Right lobe of liver (tissue), 6 donors: ENCODE measurements at places on chromosomes 2 and 18. TPM values are rescaled to one million over a fixed set of nuclear protein-coding genes. Genes with fewer than 3 reads are reported as not detected.

GRCh38 chr2:240137596-240138253 is 1.6 kb upstream of the COPS9 start:
- no peaks in the 10 kb centered on the region for H3K27me3 ChIP-seq
- no peaks in the 10 kb centered on the region for H3K36me3 ChIP-seq
- H3K4me3 ChIP-seq: no peak overlapping the region
- no peaks in the 10 kb centered on the region for H3K4me1 ChIP-seq
- DNase-seq: no peak

Gene SCLY
- 38.8 TPM for total RNA-seq

GRCh38 chr2:147549054-147549453 is 295.8 kb upstream of the ACVR2A start:
- H3K4me3 ChIP-seq: no peak overlapping the region
- no peaks in the 10 kb centered on the region for H3K36me3 ChIP-seq
- no peaks in the 10 kb centered on the region for H3K27me3 ChIP-seq
- no peaks in the 10 kb centered on the region for H3K4me1 ChIP-seq

Gene IL1F10
- total RNA-seq: not detected

DNA sequence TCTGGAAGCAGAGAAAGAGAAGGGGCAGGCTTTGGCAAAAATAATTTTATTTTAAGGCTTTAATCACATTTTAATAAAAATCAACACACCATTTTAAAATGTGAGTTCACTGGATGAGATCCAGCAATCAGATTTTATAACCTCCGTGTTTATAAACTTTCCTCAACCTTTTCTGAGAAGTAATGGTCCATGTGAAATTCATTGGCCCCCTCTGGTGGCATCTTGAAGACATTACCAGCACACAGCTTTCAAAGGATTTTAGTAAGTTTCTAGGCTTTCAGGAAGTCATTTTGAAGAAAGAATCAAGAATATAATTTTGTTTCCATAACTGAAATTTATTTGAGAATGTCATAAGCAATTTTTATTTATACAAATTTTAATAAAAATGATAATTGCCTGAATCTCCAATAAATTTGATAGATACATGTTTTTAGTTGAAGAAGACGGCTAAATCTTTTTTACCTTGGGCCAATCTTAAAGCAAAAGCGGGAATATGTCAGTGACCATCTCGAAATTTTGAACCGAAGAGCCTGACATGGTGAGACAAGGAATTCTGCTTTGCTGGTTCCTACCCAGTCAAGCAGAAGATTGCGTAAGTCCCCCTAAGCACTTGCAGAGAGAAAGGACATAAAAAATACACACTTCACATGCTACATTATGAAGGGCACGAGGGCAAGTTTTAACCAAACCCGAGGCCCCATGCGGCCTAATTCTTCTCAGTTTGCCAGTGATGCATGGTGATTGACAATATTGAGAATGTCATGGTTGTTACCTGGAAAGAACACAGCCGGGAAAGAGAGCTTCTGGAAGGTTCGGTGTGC is 128.4 kb upstream of the CBLN2 start:
- no peak overlapping the region for H3K4me3 ChIP-seq
- H3K27ac ChIP-seq: no peak overlapping the region
- H3K36me3 ChIP-seq: no peaks in the 10 kb centered on the region
- no peak for DNase-seq

- no peak overlapping the region for H3K27ac ChIP-seq
- no peaks in the 10 kb centered on the region for H3K4me1 ChIP-seq
- H3K36me3 ChIP-seq: no peaks in the 10 kb centered on the region
- H3K27me3 ChIP-seq: no peaks in the 10 kb centered on the region
- DNase-seq: no peak
Measured at GRCh38 chr2:195333869-195334268, 323.2 kb upstream of the SLC39A10 start.

- DNase-seq: no peak
- H3K27me3 ChIP-seq: no peaks in the 10 kb centered on the region
- H3K4me3 ChIP-seq: no peak overlapping the region
- no peaks in the 10 kb centered on the region for H3K36me3 ChIP-seq
- H3K27ac ChIP-seq: no peak overlapping the region
Measured at GRCh38 chr2:166293984-166294383, 81.8 kb downstream of the SCN9A start.

Gene EPAS1
- 101 TPM for total RNA-seq

GRCh38 chr2:232887171-232887850 is 17.2 kb downstream of the SNORC start:
- H3K27ac ChIP-seq: no peak overlapping the region
- no peak overlapping the region for H3K4me3 ChIP-seq
- H3K27me3 ChIP-seq: no peaks in the 10 kb centered on the region

DNA sequence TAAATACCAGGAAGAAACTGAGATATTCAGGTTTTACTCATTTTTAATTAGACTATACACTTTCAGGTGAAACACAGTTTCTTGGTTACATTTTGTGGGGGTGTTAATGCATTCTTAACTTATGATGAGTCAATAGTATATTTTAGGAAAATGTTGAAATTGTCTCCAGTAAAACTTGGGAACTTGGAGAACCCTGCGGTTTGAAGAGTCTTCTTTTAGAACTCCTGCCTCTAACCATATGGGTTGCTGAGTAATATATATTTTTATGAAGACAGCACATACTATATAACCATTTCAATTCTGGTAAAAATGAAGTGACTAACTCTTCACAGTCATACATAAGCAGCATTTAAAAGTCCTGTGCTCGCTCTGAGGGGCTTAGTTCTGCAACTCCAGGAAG is 308.2 kb upstream of the LRATD1 start:
- H3K27ac ChIP-seq: no peak overlapping the region
- H3K27me3 ChIP-seq: no peaks in the 10 kb centered on the region

DNA sequence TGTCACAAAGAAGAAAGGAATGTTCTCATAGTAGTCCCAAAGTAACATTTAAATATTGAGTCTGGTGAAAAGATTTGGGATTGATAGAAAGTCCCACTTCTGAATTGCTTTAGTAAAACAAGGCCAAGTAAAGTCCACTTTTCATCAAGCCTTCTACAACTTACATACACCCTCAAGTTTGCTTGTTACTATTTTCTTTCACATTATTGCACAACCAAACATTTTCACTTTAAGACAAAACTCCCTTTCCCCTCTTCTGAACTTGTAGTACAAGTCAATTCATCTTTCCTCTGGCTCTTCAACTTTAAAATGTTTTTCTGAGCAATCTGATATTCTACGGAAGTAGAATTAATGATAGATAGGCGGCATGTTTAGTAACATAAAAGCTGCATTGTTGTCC is 11.0 kb downstream of the MAIP1 start:
- H3K36me3 ChIP-seq: peaks cover 6% of the 10 kb centered on the region
- no peaks in the 10 kb centered on the region for H3K4me1 ChIP-seq
- no peak for DNase-seq

Gene SLC19A3
- 16.6 TPM for total RNA-seq

DNA sequence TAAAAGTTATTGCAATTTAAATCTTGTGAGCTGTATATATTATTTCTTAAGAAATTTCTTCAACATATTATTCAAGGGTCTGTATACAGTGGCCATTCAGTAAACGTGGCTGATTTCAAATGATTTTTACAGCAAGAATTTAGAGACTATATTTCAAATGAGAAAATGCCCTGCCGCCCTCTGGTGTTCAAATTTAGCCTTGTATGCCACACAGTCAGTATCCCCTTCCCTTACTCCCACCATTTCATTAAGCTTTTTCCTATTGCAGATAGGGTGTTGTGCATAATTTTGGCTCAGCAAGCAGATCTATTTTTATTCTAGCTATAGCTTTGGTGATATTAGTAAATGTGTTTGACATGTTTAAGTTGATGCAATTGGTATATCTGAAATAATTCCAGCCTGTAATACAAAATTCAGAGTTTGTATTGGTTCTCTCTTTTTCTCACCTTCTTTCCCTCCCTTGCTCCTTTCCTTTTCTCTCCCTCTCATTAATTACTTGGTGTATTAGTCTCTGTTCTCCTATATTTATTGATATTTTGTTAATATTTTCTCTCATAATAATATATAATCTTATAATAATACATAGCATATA is 22.8 kb upstream of the SCN7A start:
- H3K27ac ChIP-seq: no peak overlapping the region
- H3K27me3 ChIP-seq: no peaks in the 10 kb centered on the region
- DNase-seq: no peak
- no peak overlapping the region for H3K4me3 ChIP-seq
- no peaks in the 10 kb centered on the region for H3K4me1 ChIP-seq

DNA sequence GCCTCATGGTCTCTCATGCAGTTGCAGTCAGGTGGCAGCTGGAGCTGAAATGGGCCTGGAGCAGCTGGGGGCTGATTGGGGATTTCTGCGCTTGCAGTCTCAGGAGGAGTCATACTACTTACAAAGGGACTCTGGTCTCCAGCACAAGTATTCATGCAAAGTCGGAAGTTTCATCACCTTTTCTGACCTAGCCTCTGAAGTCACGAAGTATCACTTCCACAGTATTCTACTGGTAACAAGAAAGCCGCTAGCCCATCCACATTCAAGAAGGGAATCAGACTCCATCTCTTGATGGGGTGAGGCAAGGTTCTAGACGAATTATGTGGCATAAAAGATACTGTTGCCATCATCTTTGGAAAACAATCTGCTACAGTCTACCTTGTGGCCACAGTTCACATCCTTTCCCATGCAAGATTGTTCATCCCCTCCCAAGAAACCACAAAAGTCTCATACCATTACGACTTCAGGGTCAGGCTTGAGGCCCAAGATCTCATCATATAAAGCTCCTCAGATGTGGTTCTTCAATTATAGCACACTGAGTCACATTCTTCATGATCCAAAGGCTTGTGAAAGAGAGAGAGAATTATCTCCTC is 95.3 kb downstream of the SMC6 start:
- no peak overlapping the region for H3K4me3 ChIP-seq
- no peaks in the 10 kb centered on the region for H3K27me3 ChIP-seq
- no peak for DNase-seq
- no peaks in the 10 kb centered on the region for H3K4me1 ChIP-seq

Gene PRKAG3
- total RNA-seq: not detected

Gene DLX1
- total RNA-seq: not detected

Gene SOCS6
- total RNA-seq: 12.7 TPM

Gene FAM117B
- total RNA-seq: 2.4 TPM

Gene NDC80
- total RNA-seq: not detected

DNA sequence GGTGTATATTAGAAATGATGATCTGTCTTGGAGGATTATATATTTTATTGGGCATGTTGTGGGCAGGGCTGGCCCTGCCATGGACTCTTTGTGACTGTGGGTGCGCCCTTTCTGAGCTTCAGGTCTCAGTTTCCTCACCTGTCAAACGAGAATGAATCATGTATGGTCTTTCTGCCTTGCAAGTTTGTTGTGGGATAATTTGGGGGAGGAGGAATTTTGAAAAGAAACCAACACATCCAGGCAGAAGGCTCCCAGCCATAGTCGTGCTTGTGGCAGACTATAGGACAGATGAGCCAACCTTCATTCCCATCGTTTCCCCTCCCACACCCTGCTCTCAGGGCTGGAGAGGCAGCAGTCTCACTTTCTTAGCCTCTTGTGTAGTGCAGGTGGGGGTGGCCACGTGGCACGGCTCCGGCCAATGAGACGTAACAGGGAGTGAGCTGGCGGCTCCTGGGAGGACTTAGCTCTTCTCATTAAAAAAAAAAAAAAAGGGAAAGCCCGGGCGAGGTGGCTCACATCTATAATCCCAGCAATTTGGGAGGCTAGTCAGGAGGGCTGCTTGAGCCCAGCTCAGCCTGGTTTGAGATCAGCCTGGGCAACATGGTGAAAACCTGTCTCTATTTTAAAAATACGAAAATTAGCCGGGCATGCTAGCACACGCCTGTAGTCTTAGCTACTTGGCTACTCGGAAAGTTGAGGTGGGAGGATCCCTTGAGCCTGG is 63.1 kb downstream of the RHOB start:
- no peak overlapping the region for H3K27ac ChIP-seq
- no peak overlapping the region for H3K4me3 ChIP-seq
- H3K36me3 ChIP-seq: no peaks in the 10 kb centered on the region
- DNase-seq: no peak
- no peaks in the 10 kb centered on the region for H3K27me3 ChIP-seq

DNA sequence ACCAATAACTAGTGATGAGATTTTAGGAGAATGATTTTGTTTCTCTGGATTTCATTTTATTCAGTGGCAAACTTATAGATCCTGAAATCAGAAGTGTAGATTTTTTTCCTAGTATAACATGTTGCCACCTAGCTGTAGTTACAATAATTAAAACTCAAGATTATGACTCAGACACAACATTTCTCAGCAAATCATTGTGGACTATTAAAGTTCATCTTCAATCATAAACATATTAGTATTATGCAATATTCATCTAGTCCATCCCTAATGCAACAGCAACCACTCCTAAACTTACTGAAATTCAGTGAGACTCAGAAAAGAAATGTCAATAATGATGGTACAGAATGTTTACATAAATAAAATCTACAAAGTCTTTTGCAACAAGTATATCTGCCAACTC is 51.3 kb downstream of the USP34 start:
- H3K27me3 ChIP-seq: no peaks in the 10 kb centered on the region
- H3K36me3 ChIP-seq: no peaks in the 10 kb centered on the region
- peaks cover 8% of the 10 kb centered on the region for H3K4me1 ChIP-seq
- no peak overlapping the region for H3K27ac ChIP-seq
- no peak for DNase-seq

Gene MALT1
- 10.6 TPM for total RNA-seq

Gene PCARE
- not detected for total RNA-seq
